ENCODE measurements at places on chromosomes 1 and 21.

DNA sequence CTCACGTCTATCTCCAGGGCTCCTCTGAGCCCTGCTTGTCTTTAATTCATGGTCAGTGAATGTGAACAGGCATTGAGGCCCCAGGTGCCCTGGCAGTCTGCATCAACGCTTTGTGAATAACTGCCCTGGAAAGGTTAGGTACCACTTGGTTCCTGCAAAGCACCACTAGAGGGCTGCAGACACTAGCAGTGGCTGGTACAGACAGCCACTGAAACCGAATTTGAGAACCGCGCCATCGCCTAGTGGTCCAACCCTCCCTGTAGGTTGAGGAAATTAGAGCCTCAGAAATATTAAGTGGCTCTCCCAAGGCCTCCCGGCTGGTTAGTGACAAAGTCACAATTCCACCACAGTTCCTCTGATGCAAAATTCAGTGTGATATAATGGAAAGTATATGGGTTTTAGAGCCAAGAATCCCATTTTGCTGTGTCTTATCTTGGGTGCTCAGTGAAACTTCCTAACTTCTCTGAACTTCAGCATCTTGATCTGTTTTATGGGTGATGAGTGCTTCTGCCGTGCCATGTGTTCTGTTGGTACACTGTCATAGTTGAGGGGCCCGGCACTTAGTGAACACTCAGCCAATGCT, 46.2 kb upstream of the BCL9 start:
- peak; percentile 57 for DNase-seq

- no peak for DNase-seq
Observed at GRCh38 chr1:208131621-208132286, 112.4 kb downstream of the PLXNA2 start.

GRCh38 chr1:39632682-39633417, 6.6 kb downstream of the HEYL start:
- no peak for DNase-seq

- no peak for DNase-seq
Observed at GRCh38 chr1:178066908-178067614, 26.8 kb upstream of the RASAL2 start.

- no peak for DNase-seq
Observed at GRCh38 chr1:17725084-17725719, 29.9 kb upstream of the ACTL8 start.

DNA sequence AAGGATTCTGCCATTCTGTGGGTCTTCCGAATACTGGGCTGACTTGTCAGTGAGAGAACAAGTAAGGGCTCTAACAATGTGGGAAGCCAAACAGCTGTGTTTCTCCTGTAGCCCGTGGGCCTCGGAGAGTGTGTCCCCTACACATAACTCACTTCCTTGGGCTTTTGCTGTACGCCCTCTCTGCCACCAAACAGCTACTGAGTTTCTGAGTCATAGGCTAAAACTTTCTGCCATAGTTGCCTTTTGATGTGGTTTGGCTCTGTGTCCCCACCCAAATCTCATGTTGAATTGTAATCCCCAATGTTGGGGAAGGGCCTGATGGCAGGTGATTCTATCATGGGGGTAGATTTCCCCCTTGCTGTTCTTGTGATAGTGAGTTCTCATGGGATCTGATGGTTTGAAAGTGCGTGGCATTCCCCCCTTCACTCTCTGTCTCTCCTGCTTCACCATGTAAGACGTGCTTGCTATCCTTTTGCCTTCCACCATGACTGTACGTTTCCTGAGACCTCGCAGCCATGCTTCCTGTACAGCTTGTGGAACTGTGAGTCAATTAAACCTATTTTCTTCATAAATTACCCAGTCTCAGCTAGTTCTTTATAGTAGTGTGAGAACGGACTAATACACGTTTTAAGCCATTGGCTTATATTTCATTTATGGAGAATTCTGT, 194.8 kb upstream of the HMCN1 start:
- DNase-seq = no peak

GRCh38 chr1:13749543-13750341, 49.8 kb downstream of the PRDM2 start:
- peak; percentile 37 for DNase-seq

DNA sequence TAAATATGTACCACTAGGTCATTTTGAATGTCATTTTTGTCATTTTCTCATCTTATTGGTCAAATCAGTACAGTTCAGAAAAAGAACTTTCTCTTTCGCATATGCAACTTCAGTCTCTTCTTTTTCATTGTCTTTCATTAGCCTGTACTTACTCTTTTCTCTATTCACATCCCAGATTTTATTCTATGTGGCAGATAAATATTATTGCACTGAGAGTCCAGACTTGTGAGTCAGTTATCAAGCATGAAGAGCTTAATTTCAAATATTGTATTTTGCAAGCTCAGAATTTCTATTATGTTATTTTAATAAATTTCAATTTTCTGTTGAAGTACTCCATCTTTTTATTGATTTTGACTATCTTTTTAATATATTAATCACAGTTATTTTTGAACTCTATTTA, 105.2 kb upstream of the PALMD start:
- DNase-seq = no peak

DNA sequence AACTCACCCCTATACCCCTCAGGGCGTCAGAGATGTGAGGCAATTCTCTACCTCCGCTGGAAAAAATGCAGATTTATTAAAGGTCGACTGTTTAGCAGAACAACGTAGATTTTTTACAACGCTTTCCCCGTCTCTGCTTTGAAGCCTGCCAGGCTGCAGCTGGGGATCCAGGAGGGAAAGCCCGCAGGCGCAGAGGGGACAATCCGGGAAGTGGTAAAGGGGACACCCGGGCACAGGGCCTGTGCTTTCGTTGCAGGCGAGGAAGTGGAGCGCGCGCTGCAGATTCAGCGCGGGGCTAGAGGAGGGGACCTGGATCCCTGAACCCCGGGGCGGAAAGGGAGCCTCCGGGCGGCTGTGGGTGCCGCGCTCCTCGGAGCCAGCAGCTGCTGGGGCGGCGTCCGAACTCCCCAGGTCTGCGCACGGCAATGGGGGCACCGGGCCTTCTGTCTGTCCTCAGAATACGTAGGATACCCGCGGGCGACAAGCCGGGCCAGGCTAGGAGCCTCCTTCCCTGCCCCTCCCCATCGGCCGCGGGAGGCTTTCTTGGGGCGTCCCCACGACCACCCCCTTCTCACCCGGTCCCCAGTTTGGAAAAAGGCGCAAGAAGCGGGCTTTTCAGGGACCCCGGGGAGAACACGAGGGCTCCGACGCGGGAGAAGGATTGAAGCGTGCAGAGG, 5.5 kb downstream of the SIM2 start:
- no peak for DNase-seq

- peak; percentile 53 for DNase-seq
Observed at GRCh38 chr1:182784556-182785171, 4.9 kb upstream of the NPL start.

All from skin of body (tissue), 3 donors.